ENCODE measurements at places on chromosomes 4 and X.

DNA sequence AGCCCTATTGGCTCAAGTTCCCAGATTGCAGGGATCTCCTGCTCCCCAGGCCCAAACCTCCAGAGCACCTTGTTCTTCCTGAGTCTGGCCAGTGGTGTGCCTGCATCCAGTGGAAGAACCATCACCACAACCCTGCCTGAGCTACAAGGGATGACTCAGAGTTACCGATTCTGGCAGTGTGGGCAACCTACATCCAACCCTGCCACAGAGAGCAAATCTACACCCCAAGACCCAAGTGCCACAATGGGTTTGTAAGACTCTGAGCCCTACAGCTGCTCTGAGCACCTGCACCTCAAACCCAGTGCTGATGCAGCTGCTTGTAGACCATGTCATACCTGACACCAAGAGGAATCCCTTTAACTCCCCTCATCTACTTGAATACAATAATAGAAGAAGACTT is 110.0 kb downstream of the SOWAHB start:
- no peak for DNase-seq

DNA sequence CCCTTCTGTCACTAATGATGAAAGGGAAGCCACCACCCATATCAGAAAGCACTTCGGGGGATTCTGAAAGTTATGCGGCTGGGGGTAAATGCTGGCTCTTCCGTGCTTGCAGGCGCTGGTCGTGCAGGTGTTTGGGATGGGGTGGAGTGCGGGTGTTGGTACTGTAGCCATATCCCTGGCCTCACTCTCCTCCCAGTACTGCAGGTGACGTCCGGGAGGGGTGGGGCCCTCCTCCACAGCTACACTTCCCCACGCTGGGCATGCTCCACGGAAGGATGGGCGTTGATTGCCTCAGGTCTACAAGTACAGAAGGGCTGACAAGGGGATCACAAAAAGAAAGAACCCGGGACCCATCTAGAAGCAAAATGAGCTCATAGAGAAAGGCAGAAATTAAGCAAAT is 48.6 kb upstream of the CLDN24 start:
- DNase-seq: no peak

- DNase-seq: no peak
These were observed 14.0 kb downstream of the DOK7 start for GRCh38 chr4:3476936-3477749.

DNA sequence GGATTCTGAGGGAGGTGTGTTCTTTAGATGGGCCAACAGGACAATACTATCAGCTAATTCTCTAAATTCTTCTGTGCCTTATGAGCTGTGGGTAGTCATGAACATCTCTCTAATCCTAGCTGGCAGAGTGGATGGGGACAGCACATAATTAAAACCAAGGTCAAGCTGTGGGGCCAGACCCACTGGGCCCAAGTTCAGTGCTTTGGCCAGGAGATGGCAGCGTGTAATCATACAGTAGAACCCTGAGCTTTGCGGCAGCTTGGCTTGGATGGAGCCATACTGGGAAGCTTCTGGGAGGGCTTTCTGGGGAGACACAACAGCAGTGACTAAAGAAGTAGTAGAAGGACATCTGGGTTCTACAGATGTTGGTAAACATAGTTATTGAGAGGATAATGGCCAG is 140.3 kb upstream of the CXCL13 start:
- peak; percentile 37 for DNase-seq

- no peak for DNase-seq
These were observed 66.2 kb downstream of the ASB9 start for GRCh38 chrX:15203694-15204093.
